ENCODE measurements at places on chromosomes 1 and 21.
A peak's percentile ranks its signal among the peaks of the same experiment; 100 is the strongest.

DNA sequence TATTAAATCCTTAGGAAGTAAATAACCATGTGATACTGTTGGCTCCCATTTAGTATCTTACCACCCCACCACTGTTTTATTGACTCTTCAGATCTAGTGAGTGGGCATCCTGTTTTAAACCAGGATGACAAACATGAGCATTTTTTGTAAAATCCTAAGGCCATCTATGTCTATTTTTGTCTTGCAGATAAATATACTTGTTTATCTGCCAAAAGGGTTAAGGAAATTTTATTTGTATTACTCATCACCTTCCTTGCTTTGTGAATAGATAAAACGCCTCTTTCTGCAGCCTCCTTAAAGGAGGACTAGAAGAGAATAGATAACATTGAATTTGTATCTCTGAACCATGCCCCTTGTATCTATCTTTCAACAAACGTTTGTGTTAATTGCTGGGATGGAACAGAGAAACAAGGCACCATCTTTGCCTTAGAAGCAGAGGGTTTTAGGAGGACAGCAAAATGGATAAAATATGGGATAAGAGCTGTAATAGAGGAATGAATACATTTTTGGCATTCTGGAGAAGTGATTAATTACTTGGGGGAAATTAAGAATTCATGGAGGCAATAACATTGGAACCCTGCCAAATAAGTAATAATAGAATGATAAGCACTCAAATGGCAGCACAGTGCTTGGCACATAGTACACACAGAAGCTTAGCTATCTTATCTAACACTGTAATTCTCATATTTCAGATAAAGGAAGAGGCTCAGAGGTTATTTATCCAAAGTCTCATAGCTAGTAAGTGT, 14.7 kb downstream of the YTHDF2 start:
- no peak for DNase-seq

DNA sequence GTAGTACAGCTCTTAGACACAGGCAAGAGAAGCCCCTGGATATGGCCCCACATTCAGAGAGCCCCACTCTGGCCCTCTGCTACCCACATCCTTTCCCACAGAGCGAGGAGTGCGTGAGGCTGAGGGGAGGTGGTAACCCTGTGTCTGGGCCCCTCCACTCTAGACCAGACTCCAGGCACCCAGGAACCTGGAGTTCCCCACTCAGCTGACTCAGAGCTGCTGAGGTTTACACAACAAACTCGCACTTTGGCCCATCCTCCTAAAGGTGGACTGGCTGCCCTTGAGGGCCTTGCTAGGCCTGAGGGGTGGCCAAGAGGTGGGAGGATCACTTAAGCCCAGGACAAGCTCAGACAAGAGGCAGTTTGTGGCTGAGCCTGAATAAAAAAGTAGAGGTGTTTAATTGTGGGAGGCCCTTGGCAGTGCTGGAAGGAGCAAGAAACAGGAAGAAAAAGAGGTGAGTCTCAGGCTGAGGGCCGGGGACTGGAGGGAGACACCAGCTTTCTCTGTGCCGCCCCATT, 10.7 kb downstream of the MR1 start:
- DNase-seq, result no peak

DNA sequence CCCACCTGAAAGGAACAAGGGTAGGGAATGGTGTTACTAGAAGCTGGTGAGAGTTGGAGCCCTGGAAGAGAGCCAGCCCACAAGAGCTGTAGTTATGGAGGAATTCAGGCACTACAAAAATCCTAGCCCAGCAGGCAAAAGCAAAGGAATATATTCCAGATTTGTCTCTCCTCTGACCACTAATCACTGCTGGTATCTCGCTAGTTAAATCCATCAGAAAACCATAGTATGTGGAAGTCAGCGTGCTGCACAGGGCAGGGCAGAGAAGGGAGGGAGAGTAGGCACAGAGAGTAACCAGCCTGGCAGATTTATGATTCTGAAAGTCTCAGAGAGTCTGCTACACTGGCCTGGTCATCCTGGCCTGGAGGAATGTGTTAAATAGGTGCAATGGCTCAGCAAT, 88.6 kb downstream of the SELENOF start:
- no peak for DNase-seq

DNA sequence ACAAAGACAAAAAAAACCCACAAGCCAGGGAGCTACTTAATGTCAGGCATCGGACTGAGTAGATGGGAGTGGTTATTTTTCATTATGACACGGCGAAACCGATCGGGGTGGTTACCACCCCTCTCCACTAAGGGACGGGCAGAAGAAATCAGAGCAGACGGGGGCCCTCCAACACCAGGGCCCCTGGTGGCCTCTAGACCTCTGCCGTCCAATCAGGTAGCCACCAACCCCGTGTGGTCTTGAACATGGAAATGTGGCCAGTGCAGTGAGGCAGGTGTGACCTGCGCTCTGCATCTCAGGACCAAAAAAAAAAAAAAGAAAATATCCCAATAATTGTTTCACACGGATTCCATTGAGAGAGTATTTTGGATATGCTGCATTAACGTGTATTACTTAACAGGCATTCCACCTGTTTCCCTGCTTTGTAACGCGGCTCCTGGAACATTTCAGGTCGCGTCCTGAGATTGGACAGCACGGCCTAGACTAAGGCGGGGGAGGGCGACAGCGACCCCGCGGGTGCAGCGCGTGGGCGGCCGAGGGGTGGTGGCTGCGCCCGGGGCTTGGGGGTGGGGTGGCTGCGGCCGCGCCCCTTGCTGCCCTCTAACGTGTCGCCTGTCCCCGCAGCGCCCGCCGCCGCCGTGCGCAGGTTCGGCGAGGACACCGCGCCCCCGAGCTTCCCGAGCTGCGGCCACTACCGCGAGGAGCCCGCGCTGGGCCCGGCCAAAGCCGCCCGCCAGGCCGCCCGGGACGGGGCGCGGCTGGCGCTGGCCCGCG, 48.3 kb downstream of the SIM2 start:
- DNase-seq, result no peak

GRCh38 chr1:164759144-164759920, 200.3 kb downstream of the PBX1 start:
- no peak for DNase-seq

DNA sequence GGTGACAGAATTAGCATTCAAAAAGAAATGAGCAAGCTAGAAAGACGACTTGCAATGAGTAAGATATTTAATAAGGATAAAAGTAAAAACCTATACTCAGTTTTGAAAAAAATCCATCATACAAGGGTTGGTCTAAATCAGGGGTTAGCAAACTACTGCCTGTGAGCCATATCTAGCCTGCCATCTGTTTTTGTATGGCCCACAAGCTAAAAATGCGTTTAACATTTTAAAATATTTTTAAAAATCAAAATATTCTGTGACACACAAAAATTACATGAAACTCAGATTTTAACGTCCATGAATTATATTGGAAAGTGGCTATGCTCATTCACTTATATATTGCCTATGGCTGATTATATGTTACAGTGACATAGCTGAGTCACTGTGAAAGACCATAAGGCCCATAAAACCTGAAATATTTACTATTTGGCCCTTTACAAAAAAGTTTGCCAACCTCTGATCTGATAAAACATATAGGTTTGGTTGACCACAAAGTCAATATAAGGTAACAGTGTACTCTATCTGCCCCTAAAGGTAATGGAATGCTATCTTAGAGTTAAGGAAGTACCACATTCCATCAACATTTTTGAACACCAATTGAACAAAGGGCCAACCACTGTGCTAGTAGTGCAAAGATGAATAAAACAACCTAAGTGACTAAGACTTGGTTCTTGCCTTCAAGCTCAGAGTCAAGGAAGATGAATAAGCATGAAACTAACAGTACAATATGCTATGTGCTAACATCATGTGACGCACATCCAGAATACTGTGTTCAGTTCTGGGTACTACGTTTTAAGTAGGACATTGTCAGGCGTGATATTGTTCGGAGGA, 3.2 kb downstream of the IFT25 start:
- DNase-seq, result no peak

DNA sequence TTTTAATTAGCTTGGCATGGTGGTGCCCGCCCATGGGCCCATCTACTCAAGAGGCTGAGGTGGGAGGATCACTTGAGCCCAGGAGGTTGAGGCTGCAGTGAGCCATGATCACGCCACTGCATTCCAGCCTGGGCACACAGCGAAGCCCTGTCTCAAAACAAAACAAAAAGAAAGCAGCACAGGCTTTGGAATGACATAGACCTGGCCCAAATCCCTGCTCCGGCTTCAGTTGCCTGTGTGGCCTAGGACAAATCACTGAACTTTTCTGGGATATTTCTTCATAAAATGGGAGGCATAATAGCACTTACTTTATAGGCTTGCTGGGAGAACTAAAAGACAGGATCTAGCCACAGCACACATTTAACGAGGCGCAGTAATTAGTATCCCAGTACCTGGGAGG, 2.4 kb downstream of the PEAR1 start:
- DNase-seq, result no peak

GRCh38 chr1:94974241-94974640, 47.3 kb upstream of the CNN3 start:
- no peak for DNase-seq

- peak; percentile 93 for DNase-seq
Observed at GRCh38 chr1:153572569-153573015, 6.9 kb upstream of the S100A2 start.

- DNase-seq, result no peak
Observed at GRCh38 chr1:193222056-193222615, 35.7 kb upstream of the B3GALT2 start.

DNA sequence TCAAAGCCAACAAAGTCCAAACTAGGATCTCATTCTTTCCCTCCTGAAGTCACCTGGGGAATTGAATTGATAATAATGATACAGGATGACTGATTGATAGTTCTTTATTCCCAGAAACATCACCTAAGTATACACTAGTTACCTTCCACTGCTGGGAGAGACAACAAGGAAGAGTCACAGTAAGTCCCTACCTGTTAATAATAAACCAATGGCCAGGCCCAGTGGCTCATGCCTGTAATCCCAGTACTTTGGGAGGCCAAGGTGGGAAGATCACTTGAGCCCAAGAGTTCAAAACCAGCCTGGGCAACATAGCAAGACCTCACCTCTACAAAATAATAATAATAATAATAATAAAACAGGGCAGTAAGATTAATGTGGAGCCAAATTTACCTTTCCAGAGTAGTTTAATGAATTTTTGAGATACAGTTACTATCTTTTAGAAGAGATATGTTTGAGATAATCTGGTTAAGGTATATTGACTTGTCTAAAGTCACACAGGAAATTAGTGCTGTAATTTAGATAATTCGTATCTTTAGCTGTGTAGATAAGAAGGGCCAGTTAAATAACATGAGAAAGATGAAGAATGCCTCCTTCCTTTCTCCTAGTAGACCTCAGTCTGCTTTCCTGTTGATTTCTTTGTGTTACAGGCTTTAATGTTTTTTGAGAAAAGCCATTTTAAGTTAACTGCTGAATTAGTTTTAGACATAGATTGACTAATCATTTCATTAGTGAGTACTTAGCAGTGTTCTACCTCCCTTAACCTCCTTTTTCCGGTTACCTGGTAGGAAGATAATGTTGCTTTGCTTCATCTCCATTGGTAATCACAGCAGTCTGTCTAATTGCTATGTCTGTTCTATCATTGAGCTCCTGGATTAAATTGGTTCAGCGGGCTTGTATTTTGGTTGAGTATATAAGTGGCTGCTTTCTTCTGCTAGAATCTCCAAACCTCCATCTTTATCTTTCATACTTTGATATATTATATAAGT, 22.0 kb downstream of the SMAP2 start:
- DNase-seq, result no peak

GRCh38 chr1:7686301-7686850, 84.7 kb upstream of the VAMP3 start:
- no peak for DNase-seq

DNA sequence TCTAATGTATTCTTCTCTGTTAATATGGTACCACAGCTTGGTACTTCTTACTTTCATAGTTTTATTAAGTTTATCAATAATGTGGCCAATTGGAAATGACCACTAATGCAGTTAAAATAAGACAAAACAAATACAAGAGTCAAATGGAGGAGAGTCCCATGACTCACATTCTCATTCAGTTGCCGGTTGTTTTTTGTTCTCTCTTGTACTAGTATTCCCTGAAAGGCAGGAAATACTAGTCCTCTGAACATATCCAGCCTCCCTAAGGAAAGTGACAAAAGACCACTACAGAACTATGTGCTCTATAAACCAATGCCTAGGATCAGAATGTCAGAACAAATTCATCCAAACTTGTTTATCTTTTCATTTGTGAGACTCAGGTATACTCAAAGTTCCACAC, 165.2 kb upstream of the SAMSN1 start:
- DNase-seq, result no peak
